GDM1 (cell line): ENCODE measurements at places on chromosomes 4 and X.
A peak's percentile ranks its signal among the peaks of the same experiment; 100 is the strongest.

DNA sequence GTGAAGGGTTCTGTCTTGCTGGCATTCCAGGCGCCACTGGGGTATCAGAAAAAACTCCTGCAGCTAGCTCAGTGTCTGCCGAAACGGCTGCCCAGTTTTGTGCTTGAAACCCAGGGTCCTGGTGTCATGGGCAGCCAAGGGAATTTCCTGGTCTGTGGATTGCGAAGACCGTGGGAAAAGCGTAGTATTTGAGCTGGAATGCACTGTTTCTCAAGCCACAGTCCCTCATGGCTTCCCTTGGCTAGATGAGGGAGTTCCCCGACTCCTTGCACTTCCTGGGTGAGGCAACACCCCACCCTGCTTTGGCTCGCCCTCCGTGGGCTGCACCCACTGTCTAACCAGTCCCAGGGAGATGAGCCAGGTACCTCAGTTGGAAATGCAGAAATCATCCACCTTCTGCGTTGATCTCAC lies 40.1 kb downstream of the NOP14 start:
- no peak for DNase-seq

DNA sequence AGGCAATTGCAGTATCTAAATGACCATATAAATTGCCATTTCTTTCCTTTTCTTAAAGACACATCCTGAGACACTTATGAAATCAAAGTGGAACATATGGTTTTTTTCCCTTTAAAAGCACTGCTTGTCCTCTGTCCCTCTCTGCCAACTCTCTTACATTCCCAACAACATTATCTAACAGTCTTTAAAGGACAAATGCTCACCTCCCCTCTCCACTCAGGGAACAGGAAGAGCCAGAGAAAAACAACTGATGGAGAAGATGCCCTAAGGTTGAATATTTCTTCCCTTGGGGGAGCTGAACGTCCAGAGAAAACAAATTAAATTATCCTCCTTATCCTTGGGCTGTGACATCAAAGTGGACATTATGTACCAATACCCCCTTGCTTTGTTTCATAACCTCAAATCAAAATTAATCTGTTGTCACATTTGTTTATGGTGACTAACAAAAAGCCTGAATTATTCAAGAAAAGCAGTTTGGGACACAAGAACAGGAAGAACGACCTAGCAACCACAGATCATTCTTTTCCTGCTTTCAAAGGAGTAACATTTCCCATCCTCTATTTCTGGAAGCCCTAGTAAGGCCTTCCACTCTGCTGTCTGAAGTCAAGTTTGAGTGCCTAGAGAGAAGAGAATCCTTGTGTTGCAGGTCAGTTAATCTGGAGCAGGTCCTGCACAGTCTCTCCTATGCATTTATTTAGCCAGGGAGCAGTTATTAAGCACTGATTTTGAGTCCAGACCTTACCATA lies 52.6 kb upstream of the PAGE1 start:
- DNase-seq = no peak

GRCh38 chr4:170051402-170051801 lies 25.2 kb upstream of the MFAP3L start:
- DNase-seq = no peak

DNA sequence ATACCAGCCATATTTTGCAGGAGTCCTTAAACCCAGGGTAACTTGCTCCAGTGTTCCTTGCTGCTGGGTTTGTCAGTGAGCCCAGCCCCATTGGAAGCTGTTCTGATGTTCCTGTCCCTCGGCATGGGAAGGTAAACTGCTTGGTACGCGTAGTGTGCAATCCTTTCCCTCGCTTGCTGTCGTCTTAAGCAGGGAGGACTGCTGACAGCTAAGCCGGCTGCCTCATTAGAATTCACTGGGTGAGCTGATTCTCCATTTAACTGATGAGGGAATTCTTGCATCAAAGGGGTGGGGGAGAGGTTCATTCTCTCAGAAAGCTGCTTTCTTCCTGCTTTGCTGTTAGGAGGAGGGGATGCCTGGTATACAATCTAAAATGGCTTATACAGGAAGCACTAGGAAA lies 164.6 kb downstream of the MID1IP1 start:
- DNase-seq = no peak

DNA sequence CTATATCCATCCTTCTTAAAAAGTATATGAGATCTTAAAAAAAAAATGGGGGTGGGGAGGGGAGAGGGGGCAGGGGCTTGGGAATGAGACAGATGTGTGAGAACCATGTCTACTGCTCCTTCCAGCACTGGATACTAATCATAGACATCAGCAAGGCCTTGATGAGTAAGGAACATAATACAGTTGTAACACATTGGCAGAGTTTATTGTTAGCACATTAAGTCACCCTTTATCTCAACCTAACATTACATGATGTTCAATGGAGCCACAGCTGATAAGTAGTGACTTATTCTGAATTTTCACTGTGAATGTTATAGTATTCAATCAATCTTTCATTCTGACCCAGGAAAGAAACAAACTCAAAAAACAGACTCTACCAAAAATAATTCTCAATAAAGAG lies 47.3 kb upstream of the KCNE5 start:
- DNase-seq = no peak

DNA sequence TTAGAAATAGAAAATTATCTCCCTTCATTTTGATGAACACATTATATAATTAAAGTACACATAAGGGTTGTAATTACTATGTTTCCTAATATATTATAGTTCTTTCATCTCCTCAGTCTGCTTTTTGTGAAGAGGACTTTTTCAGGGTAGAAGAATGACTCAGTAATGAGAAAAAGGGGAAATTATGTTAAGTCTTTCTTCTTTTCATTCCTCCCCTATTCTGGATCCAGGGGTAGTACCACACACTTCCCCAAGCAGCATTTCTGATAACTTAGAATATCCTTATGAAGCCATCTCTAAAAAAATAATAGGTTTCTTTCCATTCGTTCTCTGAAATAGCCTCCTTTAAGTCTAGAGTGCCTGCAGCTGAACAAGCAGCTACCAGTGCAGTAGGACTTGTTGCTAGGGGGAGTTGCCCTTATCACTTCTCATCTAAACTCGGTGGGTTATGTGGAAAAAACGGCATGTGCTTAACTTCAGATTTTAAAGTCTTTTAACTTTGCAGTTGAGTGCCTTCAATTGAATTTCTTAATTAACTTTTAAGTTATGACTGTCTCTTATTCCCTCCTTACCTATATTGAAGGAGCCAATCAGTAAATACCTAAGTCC lies 184.8 kb downstream of the ARHGAP24 start:
- DNase-seq = no peak

DNA sequence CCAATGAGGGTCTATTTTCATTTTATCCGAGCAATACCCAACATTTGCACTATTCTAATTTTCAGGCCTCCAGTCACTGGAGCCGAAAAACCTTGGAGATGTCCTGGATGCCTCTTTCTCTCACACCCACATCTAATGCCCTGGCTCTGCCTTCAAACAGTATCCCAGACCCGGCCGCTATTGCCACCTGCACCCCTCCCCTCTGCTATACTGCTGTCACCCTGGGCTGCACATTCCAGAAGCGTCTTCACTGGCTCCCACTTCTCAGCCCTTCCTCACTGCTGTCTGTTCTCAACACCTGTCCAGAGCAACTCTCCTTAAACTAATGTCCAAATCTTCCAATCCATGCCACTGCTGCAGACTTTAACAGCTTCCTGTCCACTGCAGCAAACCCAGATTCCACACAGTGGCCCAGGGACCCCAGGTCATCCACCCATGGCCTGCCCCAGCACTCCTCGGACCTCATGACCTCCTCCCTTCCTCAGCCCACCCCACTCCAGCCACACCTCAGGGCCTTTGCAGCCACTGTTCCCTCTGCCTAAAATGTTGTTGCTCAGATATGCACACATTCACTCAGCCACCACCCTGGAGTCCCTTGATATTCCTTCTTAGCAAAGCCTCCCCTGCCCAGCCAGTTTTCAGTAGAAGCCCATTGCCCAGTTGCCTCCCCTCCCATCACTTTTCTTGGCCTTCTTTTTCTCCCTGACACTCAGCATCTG lies 30.5 kb upstream of the PPP2R2C start:
- DNase-seq = no peak

GRCh38 chr4:183586824-183587223 lies 72.2 kb downstream of the RWDD4 start:
- no peak for DNase-seq

DNA sequence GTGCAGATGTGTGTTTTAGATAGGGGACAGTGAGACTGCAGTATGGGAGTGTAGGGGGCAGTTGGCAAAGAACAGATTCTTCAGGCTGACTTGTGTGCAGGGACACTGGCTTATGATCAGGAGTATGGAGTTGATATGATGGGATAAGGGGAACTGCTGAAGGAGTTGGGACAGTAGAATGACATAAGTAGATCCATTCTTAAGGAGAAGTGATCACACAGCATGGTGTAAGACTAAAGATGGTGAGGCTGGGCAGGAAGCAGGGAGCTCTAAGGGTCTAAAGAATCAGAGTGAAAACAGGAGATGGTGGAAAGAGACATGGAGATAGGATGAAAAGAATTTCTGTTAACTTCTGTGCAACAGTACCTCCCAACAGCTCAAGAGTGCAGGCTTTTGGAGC lies 70.7 kb downstream of the REELD1 start:
- DNase-seq = no peak

DNA sequence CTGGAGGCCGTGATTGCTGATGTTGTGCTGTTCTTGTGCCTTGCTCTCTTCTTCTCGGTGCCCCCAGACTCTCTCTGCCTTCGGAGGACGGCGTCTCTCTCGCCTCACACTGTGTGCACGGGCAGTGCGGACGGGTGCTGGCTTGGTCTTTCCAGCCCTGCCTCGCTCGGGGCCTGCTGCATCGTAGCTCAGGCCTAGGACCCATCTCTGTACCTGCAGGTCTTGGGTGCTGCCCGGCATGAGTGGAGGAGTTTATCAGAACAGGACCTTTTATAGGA lies 18.2 kb downstream of the RGS12 start:
- DNase-seq = no peak

DNA sequence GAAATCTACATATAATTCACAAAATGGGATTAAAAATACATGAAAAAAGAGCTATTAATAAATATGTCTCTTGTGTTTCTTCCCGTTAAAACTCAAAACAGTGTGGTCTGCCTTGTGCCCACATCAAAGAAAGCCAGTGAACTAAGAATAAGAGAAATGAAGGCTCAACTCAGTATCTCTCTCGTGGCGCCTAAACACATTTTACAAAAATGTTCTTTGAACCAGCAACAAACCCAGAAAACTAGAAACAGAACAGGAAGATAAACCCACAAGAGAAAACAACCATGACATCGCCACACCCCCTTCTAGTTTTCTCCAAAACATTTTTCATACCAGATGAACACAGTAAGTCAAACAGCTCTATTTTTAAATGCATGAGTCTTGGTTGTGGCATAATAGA lies 130.1 kb downstream of the DCHS2 start:
- no peak for DNase-seq

- DNase-seq = no peak
Measured at GRCh38 chrX:19121898-19122640, at the start of gene ADGRG2. Gene ADGRG2 (minus strand): TSS chrX:19122468. CDS start chrX:19068834, 53,634 bp downstream.

GRCh38 chr4:30443289-30443688 lies 276.9 kb upstream of the PCDH7 start:
- DNase-seq = no peak

DNA sequence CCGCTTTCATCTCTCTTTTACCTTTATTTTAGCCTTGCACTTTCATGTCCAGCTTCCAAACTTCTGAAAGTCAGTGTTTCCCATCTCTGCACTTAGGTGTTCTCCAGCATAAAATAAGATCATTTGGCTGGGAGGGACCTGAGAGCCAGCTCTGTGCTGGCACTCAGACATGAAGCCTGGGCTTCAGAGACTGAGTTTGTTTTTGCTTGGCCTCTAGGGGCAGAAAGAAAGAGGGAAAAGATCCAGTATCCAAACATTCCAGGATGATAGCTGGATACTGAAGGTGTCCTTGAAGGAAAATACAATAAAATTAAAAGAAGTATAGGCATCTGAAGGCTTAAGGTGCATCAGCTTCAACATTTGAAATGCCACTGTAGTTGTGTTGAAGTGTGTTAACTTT lies 202.4 kb upstream of the ZIC3 start:
- no peak for DNase-seq

DNA sequence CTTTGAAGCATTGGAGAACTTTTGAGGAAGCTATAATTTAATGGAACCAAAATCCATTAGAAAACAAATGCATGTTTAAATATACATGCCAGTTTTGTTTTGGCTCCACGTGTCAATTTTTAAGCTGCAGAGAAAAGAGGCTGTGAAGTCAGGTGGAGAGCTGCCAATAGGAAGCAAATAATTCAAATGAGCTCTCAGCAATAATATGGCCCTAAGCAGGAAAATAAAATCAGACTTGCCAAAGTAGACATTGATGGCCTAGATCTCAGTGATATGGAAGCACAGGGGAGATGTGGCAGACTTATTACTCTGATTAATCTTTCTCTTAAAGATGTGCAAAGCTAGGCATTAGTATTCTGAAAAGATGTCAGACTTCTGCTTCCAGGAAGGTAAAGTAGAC lies 769.8 kb upstream of the NDST4 start:
- no peak for DNase-seq

- peak; percentile 46 for DNase-seq
Measured at GRCh38 chr4:87919941-87920340, 55.6 kb upstream of the SPP1 start.

- no peak for DNase-seq
Measured at GRCh38 chr4:68358988-68359387, 9.1 kb upstream of the YTHDC1 start.

DNA sequence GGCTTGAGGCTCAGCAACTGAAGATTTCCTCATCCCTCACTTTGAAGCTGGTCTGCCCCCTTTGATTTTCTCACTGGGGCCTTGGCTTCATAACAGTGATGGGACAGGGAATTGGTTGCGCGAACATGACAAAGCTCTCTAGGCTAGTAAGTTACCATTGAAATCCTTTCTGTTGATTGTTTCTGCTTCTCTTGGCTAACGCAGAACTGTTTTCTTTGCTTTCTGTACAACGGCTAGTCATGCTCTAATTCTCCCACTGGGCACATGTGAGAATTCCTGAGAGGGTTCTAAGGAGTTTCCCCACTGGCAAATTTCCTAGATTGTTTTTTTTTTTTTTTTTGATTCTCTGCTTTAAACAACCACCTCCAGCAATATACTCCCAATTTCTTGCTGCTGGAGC lies 738.6 kb downstream of the PCDH7 start:
- DNase-seq = no peak

- peak; percentile 51 for DNase-seq
Measured at GRCh38 chr4:82561786-82562563, at the start of gene TMEM150C. Gene TMEM150C (minus strand): TSS chr4:82561988. CDS start chr4:82504657, 57,331 bp downstream.

DNA sequence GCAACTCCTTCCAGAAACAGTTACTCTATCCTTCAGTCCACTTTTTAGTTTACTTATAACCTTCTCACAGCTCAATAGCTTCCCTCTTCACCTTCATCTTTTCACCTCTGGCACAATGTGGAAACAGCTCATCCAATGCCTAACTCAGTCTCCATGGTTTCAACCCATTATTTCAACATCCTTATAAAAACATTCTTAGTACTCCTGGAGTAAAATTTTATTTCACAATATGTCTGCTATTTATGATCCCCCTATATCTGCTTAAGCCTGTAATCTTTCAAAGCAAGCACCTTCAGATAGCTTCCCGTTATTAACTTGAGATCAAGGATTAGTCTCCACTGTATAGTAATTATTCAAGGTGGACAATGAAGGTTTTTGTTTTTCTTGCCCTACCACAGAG lies 156.3 kb downstream of the GASK1B start:
- no peak for DNase-seq
